ENCODE measurements at places on chromosomes 16 and 17.
A peak's percentile ranks its signal among the peaks of the same experiment; 100 is the strongest.

- no peak overlapping the region for H3K4me3 ChIP-seq
- no peak for DNase-seq
- no peaks in the 10 kb centered on the region for H3K4me1 ChIP-seq
- H3K27ac ChIP-seq, result no peak overlapping the region
- H3K27me3 ChIP-seq, result no peaks in the 10 kb centered on the region
- no peaks in the 10 kb centered on the region for H3K36me3 ChIP-seq
Measured at GRCh38 chr16:21568502-21569189, 30.7 kb upstream of the METTL9 start.

- no peaks in the 10 kb centered on the region for H3K27me3 ChIP-seq
- H3K27ac ChIP-seq, result no peak overlapping the region
- DNase-seq, result no peak
- no peaks in the 10 kb centered on the region for H3K4me1 ChIP-seq
- no peak overlapping the region for H3K4me3 ChIP-seq
- H3K36me3 ChIP-seq, result no peaks in the 10 kb centered on the region
Measured at GRCh38 chr17:39484178-39484577, 22.9 kb downstream of the CDK12 start.

DNA sequence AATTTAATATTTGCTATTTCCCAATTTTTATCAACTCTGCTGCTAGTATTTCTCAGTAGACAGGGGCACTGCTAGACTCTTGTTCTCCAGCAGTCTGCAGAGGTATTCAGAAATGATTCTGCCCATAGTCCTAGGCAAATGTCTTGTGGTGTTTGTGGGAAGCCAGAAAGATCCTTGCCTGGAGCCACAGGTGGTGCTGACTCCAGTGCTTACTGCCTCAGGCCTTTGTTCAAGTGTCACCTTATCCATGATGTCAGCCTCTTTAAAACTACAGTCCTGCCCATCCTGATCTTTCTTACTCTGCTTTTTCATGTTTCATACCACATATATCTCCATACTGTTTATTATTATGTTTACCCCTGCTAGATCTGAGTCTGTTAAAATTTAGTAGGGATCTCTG lies 26.5 kb downstream of the ZSWIM7 start:
- no peaks in the 10 kb centered on the region for H3K27me3 ChIP-seq
- no peak overlapping the region for H3K27ac ChIP-seq
- H3K36me3 ChIP-seq, result peaks cover 3% of the 10 kb centered on the region
- H3K4me3 ChIP-seq, result no peak overlapping the region
- no peak for DNase-seq

DNA sequence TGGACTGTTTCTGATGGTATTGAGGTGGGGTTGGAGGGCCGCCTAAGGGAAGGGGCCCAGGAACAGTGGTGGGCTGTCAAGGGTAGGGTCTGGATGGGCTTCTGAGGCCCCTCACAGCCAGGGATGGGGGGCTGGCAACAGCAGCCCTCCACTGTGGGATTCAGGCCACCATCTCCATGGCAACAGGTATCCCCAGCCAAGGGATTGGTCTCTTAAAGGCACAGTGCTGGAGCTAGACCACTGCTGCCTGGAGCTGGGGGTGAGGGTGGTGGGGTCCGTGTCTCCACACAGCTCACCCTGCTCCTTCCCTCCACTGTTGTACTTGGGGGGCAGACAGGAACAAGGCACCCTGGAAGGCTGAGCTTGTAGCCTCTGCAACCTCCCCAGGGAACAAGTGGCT lies 41.8 kb downstream of the PSME3IP1 start:
- no peaks in the 10 kb centered on the region for H3K27me3 ChIP-seq
- H3K4me1 ChIP-seq, result peaks cover 5% of the 10 kb centered on the region
- H3K27ac ChIP-seq, result no peak overlapping the region
- H3K36me3 ChIP-seq, result no peaks in the 10 kb centered on the region
- no peak for DNase-seq
- H3K4me3 ChIP-seq, result no peak overlapping the region

DNA sequence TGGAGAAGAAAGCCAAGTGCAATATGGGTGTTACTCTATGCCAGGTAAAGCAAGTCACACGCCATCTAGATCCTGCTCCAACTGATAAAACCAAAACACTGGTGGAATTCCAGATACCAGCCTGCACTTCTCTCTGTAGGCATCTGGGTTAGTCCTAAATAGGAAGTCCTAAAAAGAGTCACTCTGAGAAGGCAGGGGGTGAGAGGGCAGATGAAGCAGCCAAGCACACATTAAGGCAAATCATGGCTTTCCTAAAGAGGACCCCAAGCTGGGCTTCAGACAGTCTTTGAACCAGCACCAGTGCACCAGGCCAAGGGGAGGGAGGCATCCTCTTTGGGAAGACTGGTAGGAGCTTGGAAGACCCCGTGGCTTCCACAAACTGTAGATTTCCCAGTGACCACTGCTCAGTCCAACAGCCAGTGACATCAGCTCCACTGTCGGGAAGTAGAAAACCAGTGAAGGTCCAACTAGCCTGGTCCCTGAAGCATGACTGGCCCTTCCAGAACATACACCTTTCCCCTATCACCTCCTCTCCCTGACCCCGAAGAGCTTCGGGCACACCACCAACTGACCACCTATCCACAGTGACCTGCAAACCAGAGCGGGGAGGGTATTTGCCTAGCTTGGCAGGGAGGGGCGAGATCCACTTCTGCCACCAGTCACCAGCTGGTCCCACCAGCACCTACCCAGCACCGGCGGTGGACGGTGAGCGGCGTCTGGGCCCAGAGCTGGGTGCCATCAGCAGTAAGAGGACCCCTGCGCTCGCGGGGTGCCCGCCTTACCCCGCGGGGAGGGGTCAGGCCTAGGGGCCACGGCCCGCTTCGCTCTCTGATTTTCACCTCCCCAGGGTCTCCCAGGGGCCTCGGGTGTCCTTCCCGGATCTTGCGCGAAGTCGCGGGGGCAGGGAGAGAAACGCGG lies 1.0 kb downstream of the LITAF start:
- H3K27me3 ChIP-seq, result no peaks in the 10 kb centered on the region
- no peaks in the 10 kb centered on the region for H3K36me3 ChIP-seq
- DNase-seq, result peak; percentile 39
- peaks cover 7% of the 10 kb centered on the region for H3K4me1 ChIP-seq
- no peak overlapping the region for H3K27ac ChIP-seq

DNA sequence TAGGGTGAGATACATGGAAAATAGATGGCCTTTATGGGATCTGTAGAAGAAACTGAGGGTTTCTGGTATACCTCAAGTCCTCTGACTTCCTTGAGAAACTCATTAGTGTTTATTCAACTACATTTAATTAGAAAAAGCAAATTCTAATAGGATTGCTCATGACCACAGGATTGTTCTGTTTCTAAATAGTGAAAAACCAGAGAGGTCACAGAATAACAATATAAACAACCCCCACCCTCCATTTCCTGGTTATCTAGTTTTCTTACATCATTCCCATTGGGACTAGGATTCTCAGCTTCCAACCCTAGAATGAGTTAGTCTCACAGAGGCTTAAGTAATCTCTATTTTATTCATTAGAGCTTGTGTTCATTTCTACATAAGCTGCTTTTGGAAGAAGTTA lies 30.0 kb downstream of the SF3B3 start:
- H3K36me3 ChIP-seq, result peaks cover 32% of the 10 kb centered on the region
- H3K4me1 ChIP-seq, result no peaks in the 10 kb centered on the region
- no peak overlapping the region for H3K27ac ChIP-seq
- no peaks in the 10 kb centered on the region for H3K27me3 ChIP-seq
- no peak overlapping the region for H3K4me3 ChIP-seq

DNA sequence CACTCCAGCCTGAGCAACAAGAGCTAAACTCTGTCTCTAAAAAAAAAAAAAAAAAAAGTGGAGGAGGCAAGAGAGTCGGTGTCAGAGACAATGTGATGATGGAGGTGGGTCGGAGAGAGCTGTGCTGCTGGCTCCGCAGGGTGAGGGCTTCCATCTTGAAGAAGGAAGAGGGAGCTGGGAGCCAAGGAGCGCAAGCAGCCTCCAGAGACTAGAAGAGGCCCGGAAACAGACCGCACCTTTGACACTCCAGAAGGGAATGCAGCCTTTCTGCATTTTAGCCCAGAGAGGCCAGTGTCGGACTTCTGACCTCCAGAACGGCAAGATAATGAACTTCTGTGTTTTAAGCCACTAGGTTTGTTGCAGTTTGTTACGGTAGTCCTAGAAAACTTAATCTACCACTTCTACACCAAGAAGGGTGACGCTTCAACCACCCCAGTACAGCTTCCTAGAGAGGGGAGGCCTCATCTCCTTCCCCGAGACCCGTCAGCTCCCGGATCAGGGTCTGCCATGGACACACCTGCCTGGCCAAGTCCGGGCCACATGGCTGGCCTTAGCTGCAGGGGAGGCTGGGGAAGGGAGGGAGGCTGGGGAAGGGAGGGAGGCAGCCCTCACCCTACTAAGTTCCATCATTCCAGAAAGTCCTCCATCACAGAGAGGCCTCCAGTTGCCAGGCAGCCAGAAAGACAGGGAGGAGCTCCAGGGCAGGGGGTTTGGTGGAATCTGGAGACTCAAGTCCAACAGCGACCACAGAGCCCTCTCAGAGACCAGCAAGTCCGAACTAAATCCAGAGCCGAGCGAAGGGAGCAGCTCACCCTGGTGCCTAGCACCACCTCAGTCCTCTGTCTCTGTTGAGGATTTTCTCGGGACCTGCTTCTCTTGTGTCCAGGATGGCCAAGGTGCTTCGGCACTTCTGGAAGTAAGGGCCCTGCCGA lies 13.2 kb upstream of the RBFOX3 start:
- H3K4me3 ChIP-seq, result no peak overlapping the region
- no peaks in the 10 kb centered on the region for H3K36me3 ChIP-seq
- no peak for DNase-seq
- H3K27me3 ChIP-seq, result no peaks in the 10 kb centered on the region
- H3K4me1 ChIP-seq, result no peaks in the 10 kb centered on the region

DNA sequence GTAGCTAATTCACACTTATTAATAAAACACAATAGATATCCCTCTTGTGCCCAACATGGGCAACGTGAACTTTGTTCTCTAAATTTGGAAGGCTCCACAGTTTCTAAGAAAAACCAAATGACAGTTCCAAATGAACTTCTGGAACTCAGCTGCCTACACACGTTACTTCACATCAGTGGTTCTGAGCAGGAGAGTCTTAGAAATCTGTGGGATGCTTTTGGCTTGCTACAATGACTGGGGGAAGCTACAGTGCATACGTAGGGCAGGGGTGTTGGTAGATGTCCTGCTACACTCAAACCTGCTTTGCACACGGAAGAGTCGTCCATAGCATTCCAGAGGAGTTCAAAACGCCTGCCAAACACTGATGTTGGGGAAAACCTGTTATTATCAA lies 8.0 kb downstream of the TXNDC11 start:
- DNase-seq, result no peak
- no peaks in the 10 kb centered on the region for H3K27me3 ChIP-seq
- H3K4me1 ChIP-seq, result no peaks in the 10 kb centered on the region
- peaks cover 7% of the 10 kb centered on the region for H3K36me3 ChIP-seq

DNA sequence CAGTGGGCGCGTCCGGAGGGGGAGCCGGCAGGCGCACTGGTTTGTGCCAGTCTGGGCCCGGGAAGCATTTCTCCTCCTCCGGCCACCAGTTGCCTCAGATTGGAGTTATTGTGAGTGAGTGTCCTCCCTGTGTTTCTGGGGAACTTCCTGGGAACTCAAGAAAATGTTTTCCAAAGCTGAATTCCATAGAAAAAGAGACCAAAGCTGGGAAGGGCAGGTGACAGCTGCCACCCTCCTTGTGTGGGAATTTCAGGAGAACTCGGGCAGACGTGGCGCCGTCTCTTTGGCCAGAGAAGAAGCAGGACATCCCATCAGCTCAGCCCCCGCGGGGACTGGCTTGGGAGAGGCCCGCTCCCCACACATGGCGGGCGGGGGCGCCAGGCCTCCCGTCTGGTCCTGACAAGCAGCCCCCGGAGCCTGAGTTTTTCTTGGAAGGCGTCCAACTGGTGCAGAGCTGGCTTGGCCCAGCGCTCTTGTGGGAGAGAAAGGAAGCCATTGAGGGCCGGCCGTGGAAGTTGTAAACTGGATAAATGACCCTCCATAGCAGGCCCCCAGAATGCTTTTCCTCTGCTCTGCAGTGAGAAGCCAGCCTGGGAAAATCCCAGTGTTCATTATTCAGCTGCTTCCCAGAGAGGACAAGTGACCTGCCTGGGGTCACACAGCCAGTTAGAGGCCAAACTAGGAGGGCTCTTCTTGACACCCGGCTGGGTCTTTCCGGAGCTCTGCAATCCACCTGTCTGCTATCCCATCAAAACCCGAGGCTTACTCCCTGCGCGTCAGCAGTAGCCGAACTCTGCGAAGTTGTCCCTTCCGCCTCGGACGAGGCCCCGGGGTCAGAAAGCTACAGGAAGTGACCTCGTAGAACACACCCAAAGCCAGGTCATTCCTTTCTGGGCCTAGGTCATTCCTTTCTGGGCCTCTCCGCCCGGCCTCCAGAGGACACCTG lies 39.2 kb upstream of the GSE1 start:
- no peaks in the 10 kb centered on the region for H3K27me3 ChIP-seq
- no peaks in the 10 kb centered on the region for H3K36me3 ChIP-seq
- H3K4me3 ChIP-seq, result no peak overlapping the region
- H3K27ac ChIP-seq, result no peak overlapping the region

DNA sequence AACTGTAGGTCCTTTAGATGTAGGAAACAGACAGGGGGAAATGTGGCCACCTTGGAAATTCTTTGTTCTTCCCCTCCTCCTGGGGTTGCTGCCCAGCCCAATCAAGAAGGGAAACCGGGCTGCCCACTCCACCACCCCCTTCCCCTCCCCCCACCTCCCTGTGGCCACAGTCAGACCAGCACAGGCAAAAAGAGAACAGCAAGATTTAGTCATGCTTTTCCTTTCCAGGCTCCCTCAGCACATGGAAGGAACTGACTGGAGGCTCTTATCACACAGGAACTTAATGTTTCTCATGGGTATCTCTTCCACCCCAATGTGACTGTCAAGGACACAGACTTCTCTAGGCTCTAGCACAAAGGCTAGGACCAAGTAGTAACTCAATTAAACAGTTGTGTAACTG lies 3.0 kb upstream of the CCL1 start:
- peaks cover 2% of the 10 kb centered on the region for H3K4me1 ChIP-seq
- no peaks in the 10 kb centered on the region for H3K27me3 ChIP-seq
- no peak overlapping the region for H3K27ac ChIP-seq
- no peak for DNase-seq

DNA sequence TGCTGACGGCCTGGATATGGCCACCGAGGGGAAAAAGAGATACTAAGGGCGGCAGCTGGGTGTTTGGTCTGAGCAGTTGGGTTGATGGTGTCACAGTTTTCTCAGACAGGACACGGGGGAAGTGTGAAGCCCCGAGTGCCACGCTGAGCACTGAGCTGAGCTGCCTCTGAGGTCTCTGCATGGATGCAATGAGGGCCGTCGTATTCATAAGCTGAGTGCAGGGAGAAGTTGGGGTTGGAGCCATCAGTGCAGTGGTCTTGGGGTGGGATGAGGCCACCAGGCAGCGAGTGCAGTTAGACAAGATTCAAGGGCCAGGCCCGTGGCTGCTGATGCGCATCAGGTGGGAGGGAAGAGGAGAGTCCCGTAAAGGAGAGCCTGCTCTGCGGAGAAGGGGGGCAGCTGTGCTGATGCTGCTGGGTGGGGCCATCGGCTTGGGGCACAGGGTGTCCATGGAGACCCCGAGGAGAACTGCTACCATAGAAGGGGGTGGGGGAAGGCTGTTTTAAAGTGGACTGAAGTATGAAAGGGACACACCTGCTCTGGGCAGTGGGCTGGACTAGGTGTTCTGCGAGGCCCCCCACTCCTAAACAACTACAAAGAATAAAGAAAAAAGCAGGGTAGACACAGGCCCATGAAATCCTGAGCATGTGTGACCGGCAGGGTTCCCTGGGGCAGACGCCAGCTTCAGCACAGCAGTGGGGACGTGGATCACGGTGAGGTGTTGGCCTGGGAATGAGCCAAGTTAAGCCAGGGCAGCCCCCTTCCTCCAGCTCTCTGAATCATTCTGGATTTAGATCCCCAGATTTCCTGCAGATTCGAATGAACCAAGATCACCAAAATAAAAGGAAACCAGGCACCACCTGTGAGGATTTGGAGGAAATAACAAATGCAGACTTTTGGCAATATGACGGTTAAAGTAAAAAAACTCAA lies 19.7 kb downstream of the IL34 start:
- no peaks in the 10 kb centered on the region for H3K27me3 ChIP-seq
- H3K27ac ChIP-seq, result no peak overlapping the region
- H3K36me3 ChIP-seq, result no peaks in the 10 kb centered on the region
- no peak for DNase-seq

Data from mesendoderm (in vitro differentiated cells).